Cardiac fibroblast (primary cell): ENCODE measurements at places on chromosomes 11 and 22.

GRCh38 chr11:130092661-130093060, 23.0 kb downstream of the APLP2 start:
- DNase-seq, result no peak

GRCh38 chr11:29782447-29782846, 234.4 kb downstream of the KCNA4 start:
- no peak for DNase-seq

DNA sequence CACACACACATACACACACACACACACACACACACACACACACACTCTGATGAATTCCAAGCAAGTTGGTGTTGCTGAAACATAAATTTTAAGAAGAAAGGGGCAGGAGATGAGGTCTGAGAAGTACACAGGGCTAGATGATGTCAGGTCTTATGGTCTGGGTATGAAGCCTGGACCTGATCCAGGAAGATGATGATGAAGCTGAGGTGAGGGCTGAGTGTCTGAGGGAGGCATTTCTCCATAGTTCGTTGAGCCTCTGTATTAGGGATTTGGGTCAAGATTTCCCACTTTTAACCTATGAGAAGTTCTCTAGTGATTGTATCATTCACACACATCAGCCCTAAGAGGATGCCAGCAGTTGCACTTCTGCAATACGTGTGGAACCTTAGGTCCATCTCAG, 32.6 kb downstream of the KREMEN1 start:
- DNase-seq, result no peak

DNA sequence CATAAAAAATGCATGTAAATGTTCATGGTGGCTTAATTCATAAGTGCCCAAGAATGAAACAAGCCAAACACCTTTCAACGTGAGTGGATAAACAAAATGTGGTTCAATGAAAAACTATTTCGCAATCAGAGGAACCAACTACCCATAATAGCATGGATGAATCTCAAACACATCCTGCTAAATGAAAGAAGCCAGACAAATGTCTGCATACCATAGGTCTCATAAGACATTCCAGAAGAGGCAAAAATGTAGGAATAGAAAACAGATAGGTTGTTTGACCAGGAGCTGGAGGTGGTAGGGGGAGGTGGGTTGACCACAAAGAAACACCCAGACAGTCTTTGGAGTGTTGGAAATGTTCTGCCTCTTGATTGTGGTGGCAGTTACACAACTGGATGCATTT, 13.2 kb upstream of the OSBPL5 start:
- DNase-seq, result peak; percentile 59

DNA sequence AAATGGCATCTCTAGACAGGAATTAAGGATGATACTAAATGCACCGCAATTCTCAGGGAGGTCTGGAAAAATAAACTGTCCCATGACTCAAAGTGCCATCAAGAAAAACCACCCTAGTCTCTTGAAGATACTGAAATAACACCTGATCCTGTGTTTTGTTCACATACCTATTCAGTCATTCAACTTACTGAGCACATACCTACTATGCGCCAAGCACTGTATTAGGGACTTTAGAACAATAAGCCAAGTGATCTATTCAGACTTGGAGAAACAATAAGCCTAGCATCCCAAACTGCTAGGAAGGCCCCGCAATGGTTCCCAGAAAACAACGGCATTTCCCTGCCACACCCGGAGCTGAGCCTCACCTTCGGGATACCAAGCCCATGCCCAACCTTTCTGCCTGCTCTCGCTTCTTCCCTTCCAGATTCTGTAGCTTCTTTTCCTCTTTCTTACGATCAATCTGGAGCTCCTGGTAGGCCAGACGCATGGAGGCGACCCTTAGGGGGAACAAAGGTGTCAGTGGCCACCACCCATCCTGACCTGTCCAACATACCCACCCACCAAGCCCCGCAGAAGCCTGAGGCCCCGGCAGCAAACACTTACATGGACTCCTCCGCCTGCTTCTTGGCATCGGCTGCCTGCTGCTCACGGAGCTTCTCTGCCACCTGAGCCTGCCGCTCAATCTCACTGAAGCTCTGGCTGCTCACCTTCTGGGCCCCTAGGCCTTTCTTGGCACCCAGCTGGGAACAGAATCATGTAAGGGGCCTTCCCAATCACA, 5.4 kb downstream of the ARFGAP2 start:
- DNase-seq, result no peak

DNA sequence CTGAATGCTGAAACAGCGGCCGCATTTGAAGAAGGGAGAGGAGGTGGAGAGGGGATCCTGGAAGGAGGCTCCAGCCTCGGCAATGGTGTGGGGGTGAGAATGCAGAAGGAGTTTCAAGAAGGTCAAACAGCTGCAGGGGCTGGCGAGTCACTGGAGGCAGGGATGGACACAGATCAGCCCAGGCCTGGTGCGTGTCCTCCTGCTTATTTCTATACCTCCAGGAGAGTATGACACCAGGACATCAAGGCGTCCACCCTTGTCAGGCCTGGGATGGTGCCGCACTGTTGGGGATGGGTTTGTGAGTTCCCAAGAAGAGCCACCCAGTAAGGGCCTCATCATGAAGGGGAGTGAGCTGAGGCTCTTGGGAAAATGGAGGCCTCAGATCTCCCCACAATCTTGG, 23.1 kb downstream of the IGLL1 start:
- no peak for DNase-seq

DNA sequence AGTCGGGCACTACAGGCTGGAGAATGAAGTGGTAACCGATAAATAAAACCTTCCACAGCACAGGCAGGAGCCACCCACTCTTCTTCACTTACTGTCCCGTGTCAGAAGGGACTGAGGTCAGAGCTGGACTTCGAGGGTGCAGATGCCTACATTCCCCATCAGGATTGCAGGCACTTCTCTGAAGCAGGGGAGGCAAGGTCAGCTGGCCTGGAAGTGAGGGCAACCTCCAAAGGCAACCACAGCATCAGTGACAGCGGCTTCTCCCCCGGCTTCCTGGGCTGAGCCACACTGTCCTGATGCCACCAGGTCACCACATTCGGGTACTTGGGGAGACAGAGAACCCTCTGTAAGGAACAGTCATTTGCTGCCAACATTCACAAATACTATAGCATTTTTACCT, 22.7 kb downstream of the TCIRG1 start:
- no peak for DNase-seq

DNA sequence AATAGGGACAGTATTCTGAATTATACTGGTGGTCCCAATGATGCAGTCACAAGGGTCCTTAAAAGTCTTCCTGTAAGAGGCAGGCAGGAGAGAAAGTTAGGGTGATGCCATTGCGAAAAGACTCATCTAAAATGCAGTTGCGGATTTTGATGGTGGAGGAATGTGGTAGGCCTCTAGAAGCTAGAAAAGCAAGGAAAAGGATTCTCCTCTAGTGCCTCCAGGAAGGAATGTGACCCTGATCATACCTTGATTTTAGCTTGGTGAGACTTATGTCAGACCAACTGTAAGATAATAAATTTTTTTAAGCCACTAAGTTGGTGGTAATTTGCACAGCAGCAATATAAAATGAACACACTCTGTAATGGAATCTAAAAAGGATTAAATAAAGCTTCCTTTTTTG, 33.8 kb downstream of the CHORDC1 start:
- DNase-seq, result no peak

DNA sequence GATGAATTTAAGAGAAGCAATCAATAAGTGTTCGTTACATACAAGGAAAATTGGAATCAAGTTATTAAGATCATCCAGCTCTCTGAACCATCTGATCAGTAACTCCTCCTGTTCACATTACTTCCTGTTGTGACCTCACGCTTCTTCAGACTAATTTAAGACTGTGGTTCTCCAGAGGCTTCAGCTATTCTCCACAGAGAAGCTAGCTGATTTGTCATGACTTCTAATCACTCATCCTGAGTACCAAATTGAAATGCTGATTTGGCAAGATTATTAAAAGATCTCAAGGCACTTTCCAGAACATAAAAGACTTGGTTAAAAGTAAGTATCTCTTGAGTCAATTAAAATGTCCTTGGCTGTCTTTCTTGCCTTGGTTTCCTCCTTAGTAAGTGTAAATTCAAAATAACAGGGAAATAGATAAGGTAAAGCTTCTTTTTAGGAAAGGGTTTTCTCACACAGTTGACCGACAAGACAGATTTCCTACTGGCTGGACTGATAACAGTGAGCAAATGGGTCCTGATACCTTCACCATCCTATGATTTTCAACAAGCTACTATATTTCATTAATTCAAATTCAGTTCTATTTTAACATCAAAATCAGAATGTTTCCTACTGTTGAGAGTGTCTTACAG, 38.5 kb downstream of the GAB2 start:
- DNase-seq, result peak; percentile 26

- DNase-seq, result peak; percentile 53
Observed at GRCh38 chr11:93591247-93591898, 48.2 kb upstream of the SMCO4 start.

- DNase-seq, result no peak
Observed at GRCh38 chr11:6206456-6207180, 1.3 kb downstream of the C11orf42 start.

- peak; percentile 99 for DNase-seq
Observed at GRCh38 chr11:57657194-57658022, at the start of gene CLP1. Gene CLP1 (plus strand): TSS chr11:57657762. CDS start chr11:57659477, 1,715 bp downstream.

DNA sequence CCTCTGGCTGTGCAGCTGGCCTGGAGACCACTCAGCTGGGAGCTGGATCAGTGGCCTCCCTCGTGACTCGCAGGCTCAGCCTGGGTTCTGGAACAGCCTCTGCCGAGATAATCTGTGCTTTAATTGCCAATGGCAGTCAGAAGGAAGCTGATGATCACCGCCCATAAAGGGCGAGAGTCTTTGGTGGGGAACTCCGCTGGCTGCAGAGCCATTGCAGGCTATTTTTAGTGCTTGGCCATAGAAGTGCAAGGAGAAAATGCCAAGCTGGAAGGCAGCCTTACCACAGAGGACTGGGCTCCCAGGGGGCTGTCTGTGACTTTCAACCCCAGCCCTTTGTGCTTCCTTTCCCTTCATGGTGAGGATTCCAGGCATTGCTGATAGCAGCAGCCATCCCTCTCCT, 62.2 kb upstream of the TENM4 start:
- DNase-seq, result no peak

GRCh38 chr11:71327156-71328085, 75.0 kb upstream of the SHANK2 start:
- DNase-seq, result no peak

- no peak for DNase-seq
Observed at GRCh38 chr22:19733755-19734154, 10.4 kb downstream of the GP1BB start.

DNA sequence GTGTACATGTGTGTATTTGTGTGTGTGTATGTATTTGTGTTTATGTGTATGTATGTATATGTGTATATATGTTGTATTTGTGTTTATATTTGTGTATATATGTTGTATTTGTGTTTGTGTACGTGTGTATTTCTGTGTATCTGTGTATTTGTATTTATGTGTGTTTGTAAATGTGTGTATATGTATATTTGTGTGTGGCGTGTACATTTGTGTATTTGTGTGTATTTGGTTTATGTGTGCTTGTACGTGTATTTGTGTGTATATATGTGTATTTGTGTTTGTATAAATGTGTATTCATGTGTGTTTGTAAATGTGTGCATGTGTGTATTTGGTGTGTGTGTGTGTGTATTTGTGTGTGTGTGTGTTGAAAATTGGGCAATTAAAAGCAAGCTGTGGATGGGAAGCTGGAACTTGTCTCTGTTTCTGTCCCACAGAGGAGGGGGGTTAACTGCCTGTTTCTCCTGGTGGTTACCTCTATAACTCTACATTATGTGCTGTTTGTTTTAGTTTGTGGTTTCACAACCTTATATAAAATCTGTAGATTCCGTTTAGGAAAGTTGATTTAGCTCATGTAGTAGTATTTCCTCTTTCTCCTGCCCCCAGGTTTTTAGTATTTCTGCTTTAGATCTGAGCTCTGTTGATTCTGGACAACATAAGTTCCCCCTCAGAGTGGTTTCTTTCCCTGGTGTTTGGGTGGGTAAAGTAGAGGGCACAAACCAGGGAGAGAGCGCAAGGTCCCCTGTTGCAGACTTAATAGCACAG, 28.9 kb downstream of the AP2A2 start:
- no peak for DNase-seq

DNA sequence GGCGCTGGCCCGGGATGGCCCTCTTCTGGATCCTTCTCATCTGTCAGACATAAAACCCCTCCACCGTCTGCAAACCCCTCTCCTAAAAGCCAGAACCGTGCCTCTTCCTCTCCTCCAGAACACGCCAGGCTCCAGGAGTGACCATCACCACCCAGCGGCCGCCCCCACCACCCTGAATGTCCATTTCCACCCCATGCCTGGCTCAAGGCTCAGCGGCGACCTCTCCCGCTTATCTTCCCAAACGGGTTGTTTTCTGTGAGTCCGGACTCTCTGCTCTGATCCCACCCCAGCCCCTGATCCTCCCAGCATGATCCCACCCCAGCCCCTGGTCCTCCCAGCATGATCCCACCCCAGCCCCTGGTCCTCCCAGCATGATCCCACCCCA, 37.6 kb downstream of the CELSR1 start:
- DNase-seq, result no peak

DNA sequence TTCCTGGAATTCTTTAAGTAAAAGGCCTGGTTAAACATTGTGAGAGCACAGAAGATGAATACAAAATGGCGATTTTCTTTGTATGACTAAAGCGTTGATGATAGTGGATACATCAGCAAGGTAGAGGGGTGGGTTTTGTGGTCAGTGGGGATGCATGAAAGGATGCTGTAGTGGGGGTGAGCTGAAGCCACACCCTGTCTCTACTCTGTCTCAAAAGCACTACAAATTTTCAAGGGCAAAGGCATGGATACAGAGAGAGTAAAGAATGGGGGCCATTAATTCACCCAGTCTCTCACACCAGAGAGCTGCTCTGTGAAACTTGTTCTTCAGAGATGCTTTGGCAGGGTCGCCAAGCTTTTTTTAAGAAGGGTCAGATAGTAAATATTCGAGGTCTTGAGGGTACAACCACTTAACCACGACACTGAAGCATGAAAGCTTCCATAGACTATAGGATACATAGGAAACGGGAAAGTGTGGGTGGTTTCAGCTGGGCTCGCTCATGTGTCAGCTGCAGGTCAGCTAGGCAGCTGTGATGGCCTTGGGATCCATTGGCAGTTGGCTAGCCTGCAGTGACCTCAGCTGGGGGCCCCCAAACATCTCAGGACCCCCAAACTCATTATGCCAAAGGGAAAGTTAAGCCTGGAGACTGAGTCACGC, 8.3 kb downstream of the TMEM138 start:
- no peak for DNase-seq

DNA sequence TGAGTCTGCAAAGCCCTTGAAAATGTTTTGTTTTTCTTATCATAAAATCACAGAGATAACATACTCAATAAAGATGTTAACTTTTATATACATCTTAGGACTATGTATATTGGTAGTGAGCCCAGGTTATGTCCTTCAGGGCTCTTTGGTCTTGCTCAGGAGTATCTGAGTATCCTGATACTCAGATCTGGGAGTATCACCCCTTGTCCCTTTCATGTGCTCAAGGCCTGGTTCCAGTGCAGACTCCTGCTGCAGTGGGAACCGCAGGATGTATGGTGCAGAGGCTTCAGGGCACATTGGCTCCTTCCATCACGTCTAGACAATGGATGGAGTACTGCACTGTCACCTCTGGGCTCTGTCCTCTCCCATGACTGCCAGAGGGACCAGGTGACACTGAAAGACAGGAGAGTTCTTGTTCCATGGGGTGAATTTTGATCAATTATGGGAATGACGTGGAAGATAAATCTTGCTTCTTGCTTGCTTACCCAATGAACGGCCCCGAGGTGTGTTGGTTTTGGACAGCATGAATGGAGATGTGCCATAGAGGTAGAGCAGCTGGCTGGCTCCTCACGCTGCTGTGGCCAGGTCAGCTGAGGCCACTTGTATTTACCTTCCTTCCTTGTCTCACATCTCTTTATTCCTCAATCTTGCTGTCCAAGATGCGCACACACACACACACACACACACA, 215.5 kb downstream of the ARHGAP42 start:
- no peak for DNase-seq
